WERI-Rb-1 (cell line): ENCODE measurements at places on chromosomes 4 and X.

DNA sequence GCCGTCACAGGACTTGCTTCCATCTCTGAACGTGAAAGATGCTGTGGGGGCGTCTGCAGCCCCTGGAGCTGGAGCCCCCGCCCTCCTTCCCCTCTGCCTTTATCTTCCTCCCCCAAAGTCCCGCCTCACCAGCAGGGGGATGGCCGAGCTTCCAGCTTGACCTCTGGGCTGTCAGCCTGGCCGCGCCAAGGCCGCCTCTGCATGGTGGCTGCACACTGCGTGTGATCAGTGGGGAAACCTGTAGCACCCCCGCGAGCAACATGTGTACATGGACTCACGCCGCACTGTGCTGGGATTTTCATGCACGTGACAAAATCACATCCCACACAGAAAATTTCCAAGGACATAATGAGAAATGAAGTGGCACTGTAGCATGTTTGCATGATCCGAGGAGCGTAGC is 26.5 kb upstream of the PSAPL1 start:
- DNase-seq: no peak

DNA sequence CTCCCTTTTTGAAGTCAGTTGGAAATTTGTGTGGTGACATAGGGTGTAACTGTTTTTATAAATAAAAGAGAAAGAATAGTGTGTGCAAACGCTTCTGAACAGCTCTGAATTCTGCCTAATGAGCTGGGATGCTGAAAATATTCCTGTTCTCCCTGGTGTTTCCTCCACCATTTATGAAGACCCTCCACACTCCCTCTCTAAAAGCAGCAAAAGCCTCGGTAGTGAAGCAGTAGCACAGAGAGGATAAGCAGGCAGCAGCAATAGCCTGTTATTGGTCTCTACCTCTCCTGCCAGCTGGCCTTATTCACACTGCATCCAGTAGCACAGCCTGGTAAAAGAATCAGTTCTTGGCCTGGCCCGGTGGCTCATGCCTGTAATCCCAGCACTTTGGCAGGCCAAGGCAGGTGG is 406.1 kb downstream of the IQCM start:
- DNase-seq: no peak

- no peak for DNase-seq
Observed at GRCh38 chr4:69760455-69760854, at the start of gene SULT1B1. Gene SULT1B1 (minus strand): TSS chr4:69760620. CDS start chr4:69755217, 5,403 bp downstream.

DNA sequence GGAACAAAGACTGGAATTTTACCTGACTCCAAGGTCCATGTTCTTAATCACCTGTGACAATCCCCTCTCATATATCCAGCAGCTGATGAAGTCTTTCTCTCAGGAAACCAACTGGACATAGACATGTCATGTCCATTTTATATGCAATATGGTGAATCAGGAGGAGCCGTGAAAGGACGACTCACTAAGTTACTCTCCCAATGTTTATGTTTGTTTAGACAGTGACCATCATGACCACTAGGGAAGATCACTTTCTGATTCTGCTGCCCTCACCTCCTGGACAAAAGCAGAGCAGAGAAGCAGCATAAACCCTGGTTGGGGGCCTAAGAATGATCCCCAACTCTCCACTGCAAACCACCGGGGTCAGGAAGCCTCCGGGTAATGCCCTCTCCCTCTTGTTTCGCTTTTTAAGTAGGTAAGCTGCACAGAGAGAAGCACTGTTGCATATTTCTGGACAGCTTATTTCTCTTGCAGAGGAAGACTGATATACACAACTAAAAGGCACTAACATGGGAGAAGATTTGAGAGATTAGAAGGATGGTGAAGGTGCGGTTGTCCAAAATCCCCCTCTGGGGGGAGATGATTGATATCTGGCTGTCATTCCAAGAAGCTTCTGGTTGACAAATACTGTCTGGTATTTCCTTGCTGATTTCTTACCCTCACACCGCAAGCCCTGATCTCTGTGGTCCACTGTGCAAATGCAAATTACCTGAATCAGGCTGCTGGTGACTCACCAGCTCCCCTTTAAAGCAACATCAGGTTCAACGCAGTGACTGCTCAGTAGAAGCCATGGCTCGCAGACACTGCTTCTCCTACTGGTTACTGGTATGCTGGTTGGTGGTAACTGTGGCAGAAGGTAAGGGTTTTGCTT is at the start of gene ODAPH:
ODAPH (plus strand) TSS at position 773 of the 871 bp plus-strand sequence; CDS start at position 790, 17 bp downstream.
- DNase-seq: peak; percentile 14

GRCh38 chrX:49075347-49075746 is 1.5 kb upstream of the PRAF2 start:
- DNase-seq: no peak

- DNase-seq: no peak
Observed at GRCh38 chr4:55186123-55186522, 60.7 kb upstream of the KDR start.

DNA sequence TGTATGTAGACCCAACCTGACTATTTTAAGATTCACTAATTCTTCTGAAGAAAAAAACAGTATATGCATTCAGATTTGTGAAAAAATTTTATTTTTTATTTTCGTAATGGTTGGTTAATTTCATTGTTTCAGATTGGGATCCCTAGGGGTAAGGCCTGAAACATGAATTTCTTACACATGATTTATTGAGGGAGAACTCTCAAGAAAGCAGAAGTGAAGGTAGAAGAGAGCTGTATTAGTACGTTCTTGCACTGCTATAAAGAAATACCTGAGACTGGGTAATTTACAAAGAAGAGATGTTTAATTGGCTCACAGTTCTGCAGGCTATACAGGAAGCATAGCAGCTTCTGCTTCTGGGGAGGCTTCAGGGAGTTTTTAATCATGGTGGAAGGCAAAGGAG is 611.9 kb upstream of the TECRL start:
- no peak for DNase-seq

- no peak for DNase-seq
Observed at GRCh38 chr4:65014078-65014477, 604.8 kb upstream of the TECRL start.

GRCh38 chrX:13091111-13091765 is 46.8 kb upstream of the FAM9C start:
- no peak for DNase-seq

GRCh38 chr4:156949373-156949814 is 22.2 kb downstream of the PDGFC start:
- DNase-seq: no peak

- DNase-seq: no peak
Observed at GRCh38 chr4:88674979-88675378, 22.6 kb downstream of the NAP1L5 start.

DNA sequence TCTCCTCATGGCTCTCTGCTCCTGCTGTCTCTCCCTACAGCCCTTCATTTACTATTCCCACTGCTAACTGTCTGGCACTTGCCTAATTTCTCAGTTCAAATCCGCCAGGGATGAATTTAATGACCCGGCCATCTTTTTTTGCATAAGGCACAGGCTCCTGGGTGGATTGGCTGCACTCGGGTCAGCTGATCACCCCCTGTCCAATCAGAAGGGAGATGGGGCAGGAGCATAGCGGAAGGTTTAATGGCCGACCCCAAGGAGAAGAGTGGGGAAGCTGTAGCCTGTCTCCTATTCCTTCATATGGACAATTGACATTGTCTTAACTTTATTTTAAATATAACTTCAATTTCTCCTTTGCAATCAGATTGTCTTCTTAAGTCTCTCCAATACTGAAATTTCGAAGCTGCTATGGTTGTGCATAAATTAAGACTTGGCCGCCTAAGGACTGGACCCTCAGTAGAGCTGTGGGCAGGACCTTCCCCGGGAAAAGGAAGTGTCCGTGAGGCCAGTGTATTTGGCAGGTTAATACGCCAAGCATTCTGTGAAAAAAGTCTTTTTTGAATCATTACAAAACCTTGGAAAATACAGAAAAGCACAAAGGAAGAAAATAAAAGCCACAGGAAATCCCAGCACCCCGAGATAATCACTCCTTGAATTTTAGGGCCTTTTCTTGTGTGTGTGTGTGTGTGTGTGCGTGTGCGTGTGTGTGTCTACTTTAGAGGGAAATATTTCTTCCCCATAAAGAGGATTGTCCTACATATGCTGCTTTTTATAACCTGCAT is 55.5 kb downstream of the SMIM20 start:
- DNase-seq: no peak

DNA sequence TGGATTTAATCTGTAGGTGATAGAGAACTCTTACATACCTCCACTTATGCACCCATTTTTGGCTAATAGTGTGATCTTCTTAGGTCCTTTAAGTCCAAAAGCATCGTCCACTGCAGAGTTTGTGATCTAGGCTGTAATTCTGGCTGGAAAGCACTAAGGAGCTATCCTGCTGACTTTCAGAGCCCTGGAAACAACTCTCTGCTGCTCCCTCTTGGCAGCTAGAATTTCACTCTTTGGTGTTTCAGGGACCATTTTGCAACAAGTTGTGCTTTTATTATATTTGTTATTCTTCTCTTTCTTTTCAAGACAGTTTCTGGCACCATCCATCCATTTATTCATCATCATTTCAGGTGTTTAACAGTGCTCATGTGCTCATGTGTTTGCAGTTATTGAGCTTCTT is 130.0 kb downstream of the RBM46 start:
- DNase-seq: no peak

DNA sequence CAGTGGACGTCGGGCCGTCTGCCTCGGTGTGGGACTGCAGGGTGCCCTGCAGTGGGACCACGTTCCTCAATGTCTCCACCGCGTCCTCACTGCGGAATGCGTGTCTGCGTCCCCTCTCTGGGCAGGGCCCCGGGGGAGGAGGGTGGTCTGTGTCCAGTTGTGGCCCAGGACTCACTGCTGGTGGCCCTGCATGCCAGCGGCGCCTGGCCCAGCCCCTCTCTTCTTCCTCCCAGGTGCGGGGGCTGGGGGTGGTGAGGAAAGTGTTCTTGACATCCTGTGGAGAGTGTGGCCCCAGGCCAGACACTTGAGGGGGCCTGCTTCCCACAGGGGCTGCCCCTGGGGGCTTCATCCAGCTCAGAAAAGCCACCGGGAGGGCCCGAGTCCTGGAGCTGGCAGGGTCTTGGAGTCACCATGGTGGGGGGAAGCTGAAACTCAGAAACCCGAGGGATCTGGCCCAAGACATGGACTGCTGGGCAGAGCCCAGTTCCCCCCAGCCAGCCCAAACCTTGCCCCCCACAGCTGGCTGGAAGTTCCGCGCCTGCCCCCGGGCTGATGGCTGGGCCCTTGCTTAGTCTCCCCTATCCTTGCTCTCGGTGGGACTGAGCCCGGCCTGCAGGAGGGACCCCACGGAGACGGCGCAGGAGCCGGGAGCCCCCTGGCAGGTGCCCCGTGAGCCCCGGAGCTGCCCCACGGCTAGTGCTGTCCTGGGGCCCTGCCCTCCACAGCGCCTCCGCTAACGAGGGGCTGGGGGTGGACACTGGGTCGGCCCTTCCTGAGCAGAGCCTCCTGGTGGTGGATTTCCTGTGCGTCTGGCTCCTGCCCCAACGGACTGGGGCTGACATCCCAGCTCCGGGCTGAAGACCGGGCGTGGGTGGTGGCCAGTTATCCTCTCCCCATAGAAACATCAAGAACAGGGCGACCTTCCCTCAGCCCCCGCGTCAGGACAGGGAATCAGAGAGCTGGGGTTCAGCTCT is 2.9 kb downstream of the DOK7 start:
- DNase-seq: no peak

DNA sequence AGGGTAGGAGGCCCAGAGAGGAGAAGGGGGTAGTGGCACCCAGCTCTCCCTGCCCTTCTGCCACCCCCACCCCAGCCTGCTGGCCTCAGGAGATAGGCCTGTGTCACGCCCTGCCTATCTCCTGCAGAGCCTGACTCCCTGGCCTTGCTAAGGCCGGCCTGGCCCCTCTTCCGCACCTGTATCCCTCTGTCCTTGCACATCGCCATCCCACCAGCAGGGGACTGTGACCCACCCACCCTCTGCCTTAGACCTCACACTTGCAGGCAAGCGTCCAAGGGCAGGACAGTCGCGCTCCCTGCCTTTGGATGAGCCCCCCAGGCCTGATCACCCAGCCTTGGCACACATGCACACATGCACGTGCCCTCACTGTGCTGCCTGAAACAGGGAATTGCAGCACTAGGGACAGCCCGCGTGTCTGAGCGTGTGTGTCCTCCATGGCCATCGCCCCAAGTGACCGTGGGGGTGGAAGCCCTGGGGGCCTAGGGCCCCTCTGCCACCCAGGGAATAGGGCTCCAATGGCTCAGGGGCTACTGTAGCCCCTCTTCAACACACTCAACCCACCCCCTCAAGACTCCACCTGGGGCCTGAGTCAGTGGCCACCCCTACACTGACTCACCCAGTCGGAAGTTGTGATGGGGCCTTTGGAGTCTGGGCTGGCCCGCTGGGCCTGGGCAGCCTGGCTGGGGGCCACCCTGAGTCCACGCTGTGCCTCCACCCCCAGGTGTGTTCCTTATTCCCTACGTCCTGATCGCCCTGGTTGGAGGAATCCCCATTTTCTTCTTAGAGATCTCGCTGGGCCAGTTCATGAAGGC is 2.1 kb downstream of the SLC6A8 start:
- DNase-seq: peak; percentile 69

GRCh38 chrX:135632353-135632752 is 81.1 kb upstream of the CT45A1 start:
- no peak for DNase-seq

GRCh38 chr4:67465032-67465762 is 80.1 kb downstream of the CENPC start:
- DNase-seq: no peak

DNA sequence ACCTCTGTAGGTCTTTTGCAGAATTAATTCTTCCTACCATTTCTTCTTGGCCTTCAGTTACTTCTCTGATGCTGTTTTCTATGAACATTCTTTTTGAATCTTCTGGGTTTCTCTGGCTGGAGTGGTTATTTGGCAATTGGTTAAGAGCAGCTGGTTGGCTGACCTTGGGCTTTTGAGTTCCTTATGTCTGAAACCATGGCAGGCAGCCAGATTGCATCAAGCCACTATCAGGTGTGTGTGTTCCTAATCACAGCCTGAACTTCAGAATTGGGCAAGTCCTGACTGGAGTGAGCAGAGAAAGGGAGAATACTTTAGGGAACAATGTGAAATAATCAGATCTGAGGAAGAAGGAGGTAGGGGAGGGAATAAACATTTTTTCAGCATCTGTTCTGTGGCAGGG is 90.2 kb downstream of the ARHGAP10 start:
- no peak for DNase-seq

GRCh38 chrX:1384658-1385252 is 7.2 kb downstream of the SLC25A6 start:
- DNase-seq: no peak

DNA sequence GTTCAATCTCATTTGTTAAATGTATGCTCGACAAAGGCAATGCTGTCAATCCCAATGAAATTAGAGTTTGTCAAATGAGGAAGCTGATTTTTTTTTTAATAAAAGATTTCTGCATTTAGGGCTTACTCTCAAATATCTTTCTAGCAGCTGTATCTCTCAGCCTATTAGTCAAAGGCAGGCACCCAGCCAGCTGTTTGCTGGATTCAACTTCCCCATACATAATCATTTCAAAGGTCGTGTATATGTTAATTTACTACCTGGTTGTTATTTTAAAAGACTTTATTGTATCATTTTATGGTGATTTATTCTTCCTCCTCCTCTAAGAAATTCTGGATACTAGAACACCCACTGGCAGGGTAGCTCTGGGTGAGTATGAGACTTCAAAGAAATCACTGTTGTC is 27.1 kb downstream of the RAI2 start:
- DNase-seq: no peak

DNA sequence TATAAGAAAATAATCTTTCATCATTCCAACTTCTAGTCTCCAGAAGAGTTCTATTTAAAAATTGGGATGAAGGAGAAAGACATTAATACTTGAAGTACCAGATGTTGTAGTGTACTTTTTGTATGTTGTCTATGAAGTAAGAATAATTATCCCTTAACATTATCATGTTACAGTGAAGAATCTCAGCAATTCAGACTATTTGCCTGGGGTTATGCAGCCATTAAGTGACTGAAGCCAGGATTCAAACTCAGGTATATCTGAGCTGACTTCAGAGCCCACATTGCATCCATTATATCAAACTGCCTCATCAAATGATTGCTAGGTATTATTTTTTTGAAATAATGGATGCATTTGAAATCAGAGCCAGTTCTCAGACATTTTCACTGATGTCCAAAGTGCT is 76.1 kb upstream of the FHDC1 start:
- DNase-seq: no peak
